NCI-H2107 (cell line): ENCODE measurements at places on chromosomes 3 and 15.

DNA sequence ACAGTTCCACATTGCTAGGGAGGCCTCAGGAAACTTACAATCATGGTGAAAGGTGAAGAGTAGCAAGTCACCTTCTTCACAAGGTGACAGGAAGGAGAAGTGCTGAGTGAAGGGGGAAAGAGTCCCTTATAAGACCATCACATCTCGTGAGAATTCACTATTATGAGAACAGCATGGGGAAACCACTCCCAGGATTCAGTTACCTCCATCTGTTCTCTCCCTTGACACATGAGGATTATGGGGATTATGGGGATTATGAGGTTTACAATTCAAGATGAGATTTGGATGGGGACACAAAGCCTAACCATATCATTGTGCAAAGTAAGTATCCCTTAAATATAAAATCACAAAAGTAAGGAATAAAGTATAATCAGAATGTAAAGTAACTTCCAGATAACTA is 375.9 kb upstream of the NAALADL2 start:
- no peak for DNase-seq

DNA sequence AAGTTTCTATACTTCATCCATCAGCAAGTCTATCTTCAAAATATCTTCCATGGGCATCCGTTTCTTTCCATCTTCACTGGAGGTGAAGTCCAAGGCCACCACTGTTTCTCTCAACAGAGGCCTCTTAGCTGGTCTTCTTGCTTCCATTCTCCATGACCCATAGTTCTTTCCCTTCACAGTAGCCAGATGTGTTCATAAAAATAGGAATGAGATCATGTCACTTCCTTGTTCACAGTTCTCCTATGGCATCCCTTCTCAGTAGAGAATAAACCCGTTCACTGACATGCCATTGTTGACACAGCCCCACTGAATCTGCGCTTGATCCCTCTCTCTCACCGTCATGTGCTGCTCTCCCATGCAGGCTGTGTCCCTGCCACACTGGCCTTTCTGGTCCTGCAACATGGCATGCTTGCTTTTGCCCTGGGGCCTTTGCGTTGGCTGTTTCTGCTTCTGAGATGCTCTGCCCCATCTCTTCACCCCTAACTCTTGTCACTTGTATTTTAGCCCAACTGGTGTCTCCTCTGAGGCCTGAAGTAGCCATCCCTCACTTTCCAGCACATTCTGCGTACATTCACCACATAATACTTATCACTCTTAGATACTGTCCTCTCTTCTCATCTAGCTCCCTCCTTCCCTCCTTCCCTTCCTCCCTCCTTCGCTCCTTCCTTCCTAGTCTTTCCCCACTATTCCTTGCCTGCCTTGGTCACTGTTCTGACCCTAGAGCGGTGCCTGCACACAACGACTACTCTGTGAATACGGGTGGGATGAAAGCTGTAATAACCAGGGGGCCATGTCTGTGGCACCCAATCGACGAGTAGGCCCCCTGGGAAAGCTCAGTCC is 42.0 kb downstream of the STARD5 start:
- no peak for DNase-seq

- DNase-seq, result no peak
Measured at GRCh38 chr15:33581032-33581431, 270.3 kb downstream of the RYR3 start.

DNA sequence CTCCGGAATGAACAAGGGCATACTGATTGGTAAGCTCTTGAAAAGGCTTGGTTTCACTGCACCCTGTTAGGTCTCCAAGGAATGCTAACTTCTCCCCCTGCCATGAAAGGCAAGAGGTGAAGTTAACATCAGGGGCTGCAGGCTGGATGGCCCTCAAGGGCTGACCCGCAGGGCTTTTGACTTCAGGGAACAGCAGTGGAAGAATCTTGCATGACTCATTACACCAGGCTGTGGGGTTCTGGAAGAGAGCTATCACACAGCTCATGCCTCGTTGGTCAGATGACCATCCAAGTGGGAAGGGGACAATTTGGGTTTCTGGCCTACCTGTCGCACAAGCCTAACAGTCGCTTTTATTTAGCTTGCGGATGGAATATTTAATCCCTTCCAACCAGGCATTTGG is 23.6 kb upstream of the ATG7 start:
- no peak for DNase-seq

GRCh38 chr3:189632242-189632641 is 1.1 kb downstream of the TP63 start:
- no peak for DNase-seq
